ENCODE measurements at places on chromosomes 13 and 19.
A peak's percentile ranks its signal among the peaks of the same experiment; 100 is the strongest.

- no peak for DNase-seq
Observed at GRCh38 chr19:55220525-55220924, 8.0 kb downstream of the TMEM86B start.

- DNase-seq, result no peak
Observed at GRCh38 chr13:53848366-53848961, 819.9 kb downstream of the OLFM4 start.

GRCh38 chr19:51607077-51607476, 23.1 kb downstream of the SIGLEC5 start:
- no peak for DNase-seq

DNA sequence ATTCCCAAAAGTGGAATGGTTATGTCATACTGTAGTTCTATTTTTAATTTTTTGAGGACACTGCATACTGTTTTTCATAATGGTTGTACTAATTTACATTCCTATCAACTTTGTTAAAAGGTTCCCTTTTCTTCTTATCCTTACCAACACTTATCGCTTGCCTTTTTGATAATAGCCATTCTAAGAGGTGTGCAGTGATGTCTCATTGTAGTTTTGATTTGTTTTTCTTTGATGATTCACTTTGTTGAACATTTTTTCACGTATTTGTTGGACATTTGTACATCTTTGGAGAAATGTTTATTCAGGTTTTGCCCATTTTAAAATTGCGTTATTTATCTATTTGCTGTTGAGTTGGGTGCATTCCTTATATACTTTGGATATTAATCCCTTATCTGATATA, 188.8 kb upstream of the SPRY2 start:
- DNase-seq, result no peak

GRCh38 chr19:49573425-49573824, 6.9 kb downstream of the NOSIP start:
- DNase-seq, result no peak

GRCh38 chr19:6861683-6862286, 25.6 kb upstream of the ADGRE1 start:
- no peak for DNase-seq

DNA sequence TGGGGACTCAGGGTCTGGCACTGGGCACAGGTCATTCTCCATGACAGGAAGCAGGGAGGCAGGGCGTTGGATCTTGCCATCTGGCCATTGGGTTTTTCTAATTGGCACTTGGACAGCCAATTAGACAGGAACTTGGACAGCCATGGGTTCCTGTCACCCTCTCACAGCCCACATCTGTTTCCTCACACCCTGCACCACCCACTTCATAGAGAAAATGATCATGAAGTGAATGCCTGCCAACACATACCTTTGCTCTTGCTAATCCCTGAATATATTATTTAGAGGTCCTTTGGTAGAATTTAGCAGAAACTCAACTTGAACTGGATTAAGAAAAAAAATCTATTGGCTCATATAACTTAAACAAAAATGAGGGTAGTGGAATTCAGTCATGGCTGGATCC, 4.9 kb upstream of the OLFM2 start:
- DNase-seq, result no peak

GRCh38 chr13:73672492-73672891, 461.7 kb downstream of the KLF12 start:
- DNase-seq, result peak; percentile 92

DNA sequence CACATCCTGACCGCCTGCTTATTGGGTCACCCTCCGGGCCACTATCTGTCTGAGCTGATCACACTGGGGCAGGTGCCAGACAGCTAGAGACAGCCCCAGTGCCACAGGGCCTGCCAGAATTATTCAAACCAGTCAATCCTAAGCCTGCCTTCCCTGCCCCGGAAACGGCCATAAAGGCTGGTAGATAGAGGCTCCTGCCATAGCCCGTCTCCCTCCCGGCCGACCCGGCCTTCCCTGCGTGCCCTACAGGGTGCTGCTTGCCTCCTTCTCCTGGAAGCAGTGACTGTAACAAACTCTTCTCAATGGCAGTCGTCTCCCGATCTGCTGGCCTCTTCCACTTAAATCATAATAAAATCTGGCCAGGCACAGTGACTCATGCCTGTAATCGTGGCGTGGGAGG, 158.6 kb upstream of the SOX1 start:
- DNase-seq, result no peak

DNA sequence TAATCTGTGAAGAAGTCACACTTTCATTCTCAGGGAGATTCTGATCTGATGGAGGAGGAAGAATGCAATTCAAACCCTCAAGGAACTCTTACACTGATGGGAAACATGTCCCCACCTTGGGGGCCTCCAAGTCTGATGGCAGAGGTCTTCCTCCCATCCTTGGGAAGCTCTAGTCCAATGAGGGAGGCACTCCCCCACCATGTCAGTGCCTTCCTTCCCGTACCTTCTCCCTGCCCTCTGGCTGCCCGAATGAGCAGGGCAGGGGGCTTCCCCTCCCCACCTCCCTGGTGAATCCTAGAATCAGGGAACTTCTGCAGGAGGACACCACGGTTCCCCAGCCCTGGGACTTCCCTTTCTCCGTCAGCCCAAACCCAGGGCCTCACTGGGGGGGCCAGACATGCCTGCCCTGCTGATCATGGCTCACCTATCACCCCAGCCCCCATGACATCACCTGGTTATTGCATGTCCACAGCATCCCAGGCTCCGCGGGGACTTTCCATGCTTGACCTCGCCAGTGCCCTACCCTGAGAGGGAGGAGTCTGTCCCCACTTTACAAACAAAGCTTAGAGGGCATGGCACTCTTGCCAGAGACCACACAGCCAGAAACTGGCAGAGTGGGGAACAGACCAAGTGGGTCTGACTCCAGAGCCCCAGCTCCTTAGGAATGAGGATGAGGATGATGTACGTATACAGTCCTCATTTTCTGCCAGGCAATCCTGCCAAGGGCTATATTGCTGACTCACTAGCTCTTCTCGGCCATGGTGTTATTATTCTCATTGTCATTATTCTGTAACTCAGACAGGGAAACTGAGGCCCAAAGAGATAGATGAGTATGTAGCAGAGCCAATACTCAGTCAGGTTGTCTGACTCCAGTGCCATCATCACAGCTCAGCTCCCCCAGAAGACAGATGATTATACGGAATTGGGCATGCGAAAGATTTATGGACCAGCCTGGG, 9.6 kb upstream of the BCL3 start:
- no peak for DNase-seq

DNA sequence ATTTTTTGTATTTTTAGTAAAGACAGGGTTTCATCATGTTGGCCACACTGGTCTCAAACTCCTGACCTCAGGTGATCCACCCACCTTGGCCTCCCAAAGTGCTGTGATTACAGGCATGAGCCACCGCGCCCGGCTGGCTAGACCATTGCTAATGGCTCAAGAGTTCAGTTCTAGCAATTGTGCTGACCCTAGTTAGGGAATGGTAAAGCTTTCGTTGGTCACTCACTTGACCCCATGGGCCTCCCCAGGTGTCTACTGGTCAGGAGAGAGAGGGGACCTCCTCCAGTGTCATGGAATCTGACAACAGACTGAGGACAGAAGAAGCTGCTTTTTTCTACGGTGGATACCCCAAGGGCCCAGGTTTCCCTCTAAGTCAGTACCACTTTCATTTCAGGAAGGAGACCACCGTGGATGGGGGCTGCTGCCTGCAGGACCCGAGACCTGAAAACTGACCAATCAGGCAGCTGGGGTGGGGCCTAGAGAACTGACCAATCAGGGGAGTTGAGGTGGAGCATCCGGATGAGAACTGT, 575 bp upstream of the ZNF556 start:
- no peak for DNase-seq

DNA sequence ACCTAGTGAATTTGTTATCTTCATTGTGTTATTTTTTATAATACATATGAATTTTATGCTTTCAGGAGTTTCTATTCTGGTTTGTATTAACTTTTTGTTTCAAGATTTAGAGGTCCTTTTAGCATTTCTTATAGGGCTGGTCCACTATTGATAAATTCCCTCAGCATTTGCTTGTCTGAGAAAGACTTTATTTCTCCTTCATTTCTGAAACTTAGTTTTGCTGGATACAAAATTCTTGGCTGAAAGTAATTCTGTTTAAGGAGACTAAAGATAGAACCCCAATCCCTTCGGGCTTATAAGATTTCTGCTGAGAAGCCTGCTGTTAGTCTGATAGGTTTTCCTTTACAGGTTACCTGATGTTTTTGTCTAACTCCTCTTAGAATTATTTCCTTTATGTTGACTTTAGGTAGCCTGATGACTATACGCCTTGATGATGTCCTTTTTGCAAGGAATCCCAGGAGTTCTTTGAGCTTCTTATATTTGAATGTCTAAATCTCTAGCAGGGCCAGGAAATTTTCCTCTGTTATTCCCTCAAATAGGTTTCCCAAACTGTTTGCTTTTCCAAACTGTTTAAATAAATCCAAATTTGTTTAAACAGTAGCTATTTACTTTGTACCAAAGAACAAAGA, 127.1 kb downstream of the CYSLTR2 start:
- no peak for DNase-seq

GRCh38 chr13:68850160-68850559, 1257.5 kb upstream of the ATXN8OS start:
- no peak for DNase-seq

DNA sequence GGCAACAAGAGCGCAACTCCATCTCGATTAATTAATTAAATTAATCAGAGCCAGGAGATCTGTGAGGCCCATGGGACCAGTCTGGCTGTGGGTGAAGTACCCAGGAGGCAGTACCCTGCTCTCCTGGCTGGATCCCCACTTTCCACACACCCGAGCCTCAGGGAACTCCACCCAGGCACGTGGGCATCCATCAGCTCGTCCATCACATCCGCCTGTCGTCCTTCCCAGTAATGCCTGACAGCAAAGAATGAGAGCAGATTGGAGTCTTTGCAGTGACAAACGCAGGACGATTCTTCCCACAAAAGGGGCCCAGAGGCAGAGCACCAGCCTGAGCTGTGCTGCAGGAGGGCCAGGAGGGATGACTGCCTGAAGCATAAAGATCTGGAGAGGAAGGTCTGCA, 35.8 kb downstream of the VSTM2B start:
- DNase-seq, result no peak

Measured in small intestine (tissue), 16 donors.